ENCODE measurements at places on chromosomes 7 and 10. TPM values are rescaled to one million over a fixed set of nuclear protein-coding genes. Genes with fewer than 3 reads are reported as not detected.

Gene HEPACAM2
- not detected for total RNA-seq

Gene HOXA1
- not detected for total RNA-seq

Gene SEMA3E
- 0.15 TPM for total RNA-seq

Gene SUGCT
- total RNA-seq, result 4.3 TPM

Gene AKR1C8
- not detected for total RNA-seq

Gene CYP26A1
- total RNA-seq, result not detected

Gene CREB5
- total RNA-seq, result 1.7 TPM

Gene NKX2-3
- total RNA-seq, result not detected

Gene MEST
- total RNA-seq, result 56.7 TPM

Gene ANKRD1
- total RNA-seq, result 1.6 TPM

Gene MALRD1
- total RNA-seq, result 0.50 TPM

Gene SFTPA1
- not detected for total RNA-seq

Gene CALHM3
- total RNA-seq, result not detected

Gene CLCN1
- not detected for total RNA-seq

Gene BAZ1B
- 37.9 TPM for total RNA-seq

Gene CLEC5A
- total RNA-seq, result not detected

Gene HSPB1
- total RNA-seq, result 471 TPM

Gene GIMAP1
- total RNA-seq, result 0.20 TPM

Gene HDAC9
- total RNA-seq, result 1.1 TPM

Gene GBX1
- not detected for total RNA-seq

Gene TDRD1
- total RNA-seq, result 1.7 TPM

Gene HABP2
- not detected for total RNA-seq

Gene WNT8B
- not detected for total RNA-seq

Gene AMZ1
- total RNA-seq, result 0.06 TPM

Gene UTF1
- not detected for total RNA-seq
